Foreskin keratinocyte (primary cell): ENCODE measurements at places on chromosomes 13 and 19. TPM values are rescaled to one million over a fixed set of nuclear protein-coding genes. Genes with fewer than 3 reads are reported as not detected.
A peak's percentile ranks its signal among the peaks of the same experiment; 100 is the strongest.

- DNase-seq = peak; percentile 49
These were observed 1.2 kb downstream of the PPM1N start for GRCh38 chr19:45499196-45500180.

DNA sequence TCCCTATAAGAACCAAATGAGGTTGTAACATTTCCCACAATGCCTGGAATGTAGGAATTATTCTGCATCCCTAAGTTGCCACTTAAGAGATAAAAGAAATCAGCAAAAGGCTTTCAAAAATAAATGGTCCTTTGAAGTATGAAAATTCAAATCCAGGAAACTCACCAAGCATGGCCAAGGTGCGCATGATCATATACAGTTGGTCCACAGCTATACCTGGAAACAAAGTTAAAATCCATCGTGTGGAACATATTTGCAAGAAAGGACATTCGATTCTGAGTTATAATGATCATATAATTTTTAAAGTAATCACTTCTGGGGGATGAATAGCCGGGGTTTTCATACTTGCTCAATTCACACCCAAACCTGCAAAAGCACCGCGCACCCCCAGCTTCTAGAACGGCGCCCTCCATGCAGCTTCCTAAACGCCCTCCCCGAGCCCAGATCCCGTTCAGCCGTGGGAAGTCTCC, 525 bp downstream of the CARS2 start:
- peak; percentile 1 for DNase-seq

- no peak for DNase-seq
These were observed 8.8 kb downstream of the TSSK6 start for GRCh38 chr19:19506592-19506991.

DNA sequence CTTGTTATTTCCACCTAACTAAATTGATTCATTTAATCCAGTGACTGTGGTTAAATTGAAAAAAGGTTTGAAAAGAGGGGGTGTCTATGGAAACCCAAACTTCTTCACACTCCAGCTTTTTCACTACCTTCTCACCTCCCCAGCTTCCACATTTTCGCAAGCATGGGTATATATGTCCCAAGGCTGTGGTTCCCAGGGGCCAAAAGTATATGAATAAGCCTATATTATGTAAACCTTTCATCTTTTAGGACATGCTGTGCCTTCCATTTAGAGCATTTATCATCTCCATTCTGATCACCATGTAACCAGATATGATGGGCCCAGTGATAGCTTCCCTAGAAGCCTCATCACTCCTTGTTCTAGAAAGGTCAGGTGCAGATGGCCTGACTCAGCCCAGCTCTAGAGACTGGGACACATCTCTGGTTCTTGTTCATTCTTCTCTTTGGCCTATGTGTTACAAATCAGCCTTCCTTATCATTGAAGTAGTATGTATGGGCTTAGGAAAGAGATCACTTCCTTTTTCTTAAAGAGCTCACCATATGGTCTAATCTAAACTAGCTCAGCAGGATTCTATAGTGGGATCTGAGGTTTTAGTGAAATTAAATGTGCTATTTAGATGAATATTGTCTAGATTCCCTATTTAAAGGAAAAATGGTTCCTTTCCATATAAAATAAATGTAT, 19.5 kb upstream of the ARL11 start:
- DNase-seq = no peak

GRCh38 chr19:35643255-35644205, 2.0 kb downstream of the ETV2 start:
- DNase-seq = peak; percentile 82

DNA sequence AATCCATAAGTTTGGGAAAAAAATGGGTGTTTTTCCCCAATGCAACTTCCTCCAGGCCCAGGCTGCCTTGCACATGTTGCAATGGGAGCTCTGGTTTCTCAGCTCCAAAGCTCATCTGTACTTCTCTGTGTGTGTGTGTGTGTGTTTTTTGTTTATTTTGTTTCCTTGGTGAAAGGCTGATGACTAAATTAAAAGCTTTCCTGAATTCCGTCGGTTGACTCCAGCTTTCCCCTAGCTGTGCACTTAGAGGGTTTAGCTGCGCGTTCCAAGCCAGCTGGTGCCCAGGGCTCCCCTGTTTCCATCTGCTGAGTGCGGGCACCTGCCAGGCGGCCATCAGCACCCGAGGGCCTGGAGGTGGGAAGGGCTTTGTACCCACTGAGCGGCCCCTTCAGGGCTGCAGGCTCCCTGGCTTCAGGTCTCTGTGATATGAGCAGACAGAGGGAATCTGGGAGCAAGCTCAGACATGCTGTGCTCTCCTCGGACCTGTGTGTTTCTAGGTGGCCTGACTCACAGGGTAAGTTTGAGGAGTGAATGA, 129.1 kb upstream of the SOX1 start:
- peak; percentile 76 for DNase-seq

GRCh38 chr13:40558656-40559055, 107.8 kb downstream of the FOXO1 start:
- DNase-seq = no peak

DNA sequence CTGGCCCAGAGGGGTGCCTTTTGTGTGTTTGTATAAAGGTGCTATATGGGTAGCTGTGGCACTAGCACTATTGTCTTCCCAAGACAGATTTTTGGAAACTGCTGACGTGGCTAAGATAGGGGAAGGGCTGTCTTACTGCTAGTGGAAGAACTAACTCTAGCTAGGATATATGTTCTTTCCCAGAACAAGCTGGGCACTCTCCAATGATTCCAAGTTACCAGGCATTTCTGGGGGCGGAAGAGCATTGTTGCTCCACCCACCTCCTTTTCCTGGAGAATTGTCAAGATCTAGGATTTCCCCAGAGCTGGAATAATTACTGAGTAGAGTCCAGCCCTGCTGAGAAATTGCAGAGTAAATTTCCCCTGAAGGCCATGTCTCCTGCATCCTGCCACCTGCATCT, 408.3 kb downstream of the KLF5 start:
- peak; percentile 24 for DNase-seq

GRCh38 chr19:10043286-10043927, 30.1 kb downstream of the RDH8 start:
- DNase-seq = peak; percentile 72

DNA sequence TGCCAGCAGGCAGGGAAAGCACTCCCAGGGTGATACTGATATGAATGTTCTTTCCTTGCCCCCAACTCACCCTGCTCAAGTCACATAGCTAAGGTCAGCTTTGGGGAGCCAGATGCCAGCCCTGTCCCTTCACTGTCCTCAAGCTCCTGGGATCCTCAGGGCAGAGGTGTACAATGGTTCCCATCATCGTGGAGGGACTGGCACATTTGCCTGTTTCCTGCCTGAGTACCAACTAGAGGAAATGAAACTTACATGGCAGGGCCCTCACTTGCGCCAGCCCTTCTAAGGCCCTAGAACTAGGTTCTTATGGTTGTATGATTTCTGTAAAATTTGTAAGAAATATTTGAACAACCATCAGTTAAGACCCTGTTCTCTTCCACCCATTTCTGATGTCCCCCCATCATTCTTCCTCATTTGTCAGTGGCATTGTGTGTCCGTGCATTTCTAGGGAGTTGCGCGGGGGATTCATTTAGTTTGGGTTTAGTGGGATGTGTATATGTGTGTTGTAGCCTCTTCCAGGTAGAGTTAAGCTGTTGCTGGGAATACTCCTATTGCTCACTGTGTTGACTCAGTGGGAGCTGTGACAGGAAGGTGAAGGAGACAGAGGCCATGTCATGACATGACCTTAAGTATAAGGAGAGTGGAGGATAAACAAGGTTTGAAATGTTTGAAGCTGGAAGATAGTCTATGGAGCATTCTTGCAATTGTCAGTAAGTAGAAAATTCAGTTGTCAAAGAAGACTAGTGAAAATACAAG, 41.3 kb upstream of the RCBTB2 start:
- no peak for DNase-seq

MEIOSIN gene
- total RNA-seq = not detected in 2 replicates
